SW 1271 (cell line): ENCODE measurements at places on chromosomes 11 and 22.

- DNase-seq = no peak
These were observed 5.5 kb downstream of the ZC3H12C start for GRCh38 chr11:110098645-110099044.

- DNase-seq = no peak
These were observed 293.8 kb downstream of the BRD1 start for GRCh38 chr22:49533886-49534285.

GRCh38 chr11:121829159-121829643 lies 286.8 kb downstream of the BLID start:
- DNase-seq = peak; percentile 70

GRCh38 chr22:46027211-46028105 lies 50.5 kb upstream of the WNT7B start:
- no peak for DNase-seq

GRCh38 chr11:32200136-32200847 lies 109.4 kb downstream of the RCN1 start:
- no peak for DNase-seq

- DNase-seq = no peak
These were observed 24.9 kb upstream of the CBX7 start for GRCh38 chr22:39177456-39177775.

GRCh38 chr11:127506647-127507046 lies 506.1 kb upstream of the KIRREL3 start:
- no peak for DNase-seq

- DNase-seq = no peak
These were observed 17.9 kb upstream of the TENM4 start for GRCh38 chr11:79458709-79459108.

GRCh38 chr11:64248578-64248977 lies 1.8 kb upstream of the PPP1R14B start:
- no peak for DNase-seq

- no peak for DNase-seq
These were observed 900.7 kb downstream of the JRKL start for GRCh38 chr11:97290464-97291041.

DNA sequence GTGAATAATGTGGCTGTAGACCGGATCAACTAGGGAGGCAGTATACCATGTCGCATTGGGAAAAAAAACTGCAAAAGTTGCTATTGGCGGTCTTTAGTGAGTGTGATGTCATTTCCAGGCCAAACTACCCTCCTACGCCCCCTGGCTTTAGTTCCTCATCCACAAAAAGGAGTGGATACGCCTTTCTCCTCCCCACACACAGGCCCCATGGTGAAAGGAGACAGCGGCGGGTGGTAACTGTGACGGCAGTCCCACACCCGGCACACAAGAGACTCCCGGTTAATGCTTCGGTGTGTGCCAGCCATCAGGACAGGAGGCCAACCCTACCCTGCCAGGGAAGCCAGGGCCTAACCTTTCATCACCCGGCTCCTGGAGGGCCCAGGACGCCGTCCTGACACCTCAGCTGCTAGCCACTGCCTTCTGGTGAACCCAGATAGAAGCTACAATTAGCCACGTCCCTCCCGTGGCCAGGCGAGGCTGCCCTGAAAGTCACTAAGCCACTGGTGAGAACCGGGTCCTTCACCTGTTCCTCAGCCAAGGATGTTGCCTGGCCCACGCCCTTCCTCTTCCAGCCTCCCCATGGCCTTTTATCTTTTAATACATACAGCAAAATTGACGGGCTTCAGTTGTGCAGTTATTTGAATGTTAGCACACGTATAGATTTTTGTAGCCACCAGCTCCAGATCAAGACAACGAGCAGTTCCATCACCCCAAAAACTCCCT lies 10.8 kb downstream of the TP53I11 start:
- DNase-seq = no peak

DNA sequence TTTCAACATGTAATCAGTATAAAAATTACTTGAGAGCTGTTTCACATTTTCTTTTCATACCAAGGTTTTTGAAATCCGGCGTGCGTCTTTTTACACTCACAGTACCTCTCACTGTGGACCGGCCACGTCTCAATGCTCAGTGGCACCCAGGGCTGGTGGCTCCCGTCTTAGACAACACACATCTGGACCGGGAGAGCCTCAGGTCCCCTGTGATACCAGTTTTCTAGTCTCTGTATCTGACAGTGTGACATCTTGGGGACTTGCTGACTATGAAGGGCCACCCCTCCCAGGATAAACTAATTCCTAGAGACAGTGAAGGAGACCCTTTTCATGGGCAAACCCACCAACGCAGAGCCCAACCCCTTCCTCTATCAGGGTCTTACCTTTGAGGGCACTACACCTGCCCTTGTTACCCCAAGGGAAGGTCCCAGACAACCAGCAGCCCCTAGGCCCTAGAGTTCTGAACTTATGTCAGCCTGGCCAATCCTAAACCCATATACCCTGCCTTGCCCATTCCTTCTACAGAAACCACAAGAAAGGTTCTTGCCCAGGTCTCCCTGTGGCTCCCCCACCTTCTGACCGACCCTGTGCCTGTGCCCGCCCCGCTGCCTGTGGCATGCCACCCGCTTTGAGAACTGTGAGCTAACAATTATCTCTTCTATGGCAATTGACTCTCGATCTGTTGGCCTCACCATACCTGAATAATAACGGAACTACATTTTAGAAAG lies 6.1 kb upstream of the ASCL2 start:
- DNase-seq = no peak

- DNase-seq = no peak
These were observed 72.2 kb downstream of the PDHX start for GRCh38 chr11:34988294-34989255.

DNA sequence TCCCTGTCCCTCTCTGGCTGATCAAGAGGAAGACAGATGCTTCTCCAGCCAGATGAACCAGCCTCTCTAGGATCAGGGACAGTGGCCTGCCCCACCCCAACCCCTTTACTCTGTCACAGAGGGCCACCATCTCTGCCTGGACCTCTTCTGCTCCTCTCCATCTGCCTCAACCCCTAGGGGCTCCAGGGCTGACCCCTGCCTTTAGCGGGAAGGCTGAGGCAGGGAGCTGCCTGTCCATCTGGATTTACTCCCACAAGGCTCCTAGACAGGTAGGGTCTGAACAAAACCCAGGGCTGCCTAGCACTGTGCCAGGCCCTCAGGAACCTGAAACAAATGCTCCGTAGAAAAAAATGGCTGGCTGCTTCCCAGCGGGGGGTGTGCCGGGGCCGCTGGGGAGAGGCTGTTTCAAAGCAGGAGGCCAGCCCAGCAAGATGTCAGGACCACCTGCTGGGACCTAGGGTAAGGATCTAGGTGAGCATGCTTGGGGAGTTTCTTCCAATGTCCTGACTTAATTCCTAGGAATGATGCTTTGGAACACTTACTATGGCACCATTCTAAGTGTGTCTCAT lies 3.2 kb downstream of the CHST1 start:
- DNase-seq = no peak
